HuH-7.5 (cell line): ENCODE measurements at places on chromosomes 16 and 17.
A peak's percentile ranks its signal among the peaks of the same experiment; 100 is the strongest.

DNA sequence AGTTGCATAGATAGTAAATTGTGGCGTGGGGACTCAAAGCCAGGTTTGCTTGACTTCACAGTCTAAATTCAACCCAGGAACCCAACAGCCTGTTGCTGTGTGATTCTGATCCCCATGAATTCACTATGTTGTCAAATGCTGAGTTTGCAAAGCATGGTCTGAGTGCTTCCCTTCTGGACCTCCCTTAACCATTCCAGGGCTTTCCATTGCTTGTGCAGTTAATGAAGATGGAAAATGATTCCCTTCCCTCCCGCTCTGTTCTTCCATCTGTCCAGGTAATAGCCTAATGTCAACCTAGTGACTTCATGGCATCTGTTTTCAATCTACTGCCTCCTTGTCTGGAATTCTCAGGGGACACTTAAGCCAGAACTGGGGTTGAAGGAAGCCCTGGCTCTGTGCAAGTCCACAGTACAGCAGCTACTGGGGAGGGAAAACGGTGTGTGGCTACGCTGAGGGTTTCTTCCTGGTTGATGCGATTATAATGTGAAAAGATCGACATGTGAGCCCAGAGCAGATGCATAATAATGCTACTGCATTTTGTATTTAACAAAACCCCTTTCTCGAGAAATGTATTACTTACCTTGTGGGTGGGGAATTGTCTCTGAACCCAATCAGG is 206.7 kb downstream of the CDH13 start:
- no peak for DNase-seq

GRCh38 chr17:37737971-37738370 is 6.9 kb downstream of the HNF1B start:
- no peak for DNase-seq

GRCh38 chr17:67830440-67830839 is 5.1 kb downstream of the BPTF start:
- DNase-seq = no peak

DNA sequence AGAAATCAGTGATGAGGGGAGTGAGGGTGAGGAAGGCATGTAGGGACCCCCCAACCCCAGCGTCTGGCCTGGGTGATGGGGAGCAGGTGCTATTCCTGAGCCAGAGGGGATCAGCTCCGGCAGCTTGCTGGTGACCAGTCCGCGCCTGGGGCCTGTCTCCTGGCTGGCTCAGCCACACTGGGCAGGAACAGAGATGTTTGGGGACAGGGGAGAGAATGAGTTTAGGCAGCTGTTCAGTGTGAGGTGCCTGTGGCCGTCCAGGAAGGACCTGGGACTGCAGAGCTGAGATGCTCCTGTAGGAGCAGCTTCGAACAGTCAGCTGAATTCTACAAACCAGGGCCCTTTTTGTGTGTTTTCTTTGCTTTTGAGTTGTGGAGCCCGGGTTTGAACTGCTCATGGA is 23.2 kb upstream of the SPNS2 start:
- no peak for DNase-seq

- no peak for DNase-seq
Observed at GRCh38 chr16:48152226-48152625, 3.6 kb downstream of the ABCC12 start.

DNA sequence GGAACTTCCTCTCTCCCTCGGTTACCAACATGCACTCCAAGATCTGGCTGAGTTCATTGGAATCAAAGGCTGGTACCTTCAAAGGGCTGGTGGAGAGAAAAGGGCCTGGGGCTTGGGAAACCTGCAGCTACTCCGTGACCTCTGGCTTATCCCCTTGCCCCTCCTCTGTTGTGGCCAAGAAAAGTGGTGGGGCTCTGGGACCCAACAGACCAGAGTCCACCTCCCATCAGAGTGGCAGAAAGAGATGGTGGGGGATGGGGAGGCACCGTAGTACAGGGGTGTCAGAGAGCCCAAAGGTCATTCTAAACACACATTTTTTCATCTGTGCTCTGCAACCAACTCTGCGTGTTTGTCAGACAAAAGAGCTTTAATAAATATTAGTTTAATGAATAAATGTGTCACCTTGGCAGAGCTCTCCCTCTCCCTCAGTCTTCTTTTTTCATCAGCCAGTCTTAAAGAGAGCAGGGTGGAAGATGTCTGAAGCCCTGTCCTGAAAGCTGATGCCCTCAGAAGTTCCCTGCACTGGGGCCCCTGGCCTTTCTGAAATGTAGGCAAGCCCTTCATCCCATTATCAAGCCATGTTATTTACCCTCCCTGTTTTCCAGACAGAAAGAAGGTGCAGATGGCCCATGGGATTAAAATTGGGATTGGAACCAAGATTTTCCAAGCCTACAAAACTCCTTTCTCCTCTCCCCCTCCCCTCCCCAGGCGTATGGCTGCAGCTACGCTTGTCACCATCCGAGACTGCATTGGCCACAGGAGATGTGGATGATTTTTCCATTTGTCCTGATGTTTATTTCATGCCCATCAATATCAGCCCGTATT is 227.3 kb downstream of the CCDC182 start:
- peak; percentile 29 for DNase-seq

GRCh38 chr17:63439687-63440086 is 6.4 kb downstream of the CYB561 start:
- DNase-seq = no peak

GRCh38 chr17:77332981-77333685 is 192.4 kb downstream of the SEC14L1 start:
- no peak for DNase-seq

DNA sequence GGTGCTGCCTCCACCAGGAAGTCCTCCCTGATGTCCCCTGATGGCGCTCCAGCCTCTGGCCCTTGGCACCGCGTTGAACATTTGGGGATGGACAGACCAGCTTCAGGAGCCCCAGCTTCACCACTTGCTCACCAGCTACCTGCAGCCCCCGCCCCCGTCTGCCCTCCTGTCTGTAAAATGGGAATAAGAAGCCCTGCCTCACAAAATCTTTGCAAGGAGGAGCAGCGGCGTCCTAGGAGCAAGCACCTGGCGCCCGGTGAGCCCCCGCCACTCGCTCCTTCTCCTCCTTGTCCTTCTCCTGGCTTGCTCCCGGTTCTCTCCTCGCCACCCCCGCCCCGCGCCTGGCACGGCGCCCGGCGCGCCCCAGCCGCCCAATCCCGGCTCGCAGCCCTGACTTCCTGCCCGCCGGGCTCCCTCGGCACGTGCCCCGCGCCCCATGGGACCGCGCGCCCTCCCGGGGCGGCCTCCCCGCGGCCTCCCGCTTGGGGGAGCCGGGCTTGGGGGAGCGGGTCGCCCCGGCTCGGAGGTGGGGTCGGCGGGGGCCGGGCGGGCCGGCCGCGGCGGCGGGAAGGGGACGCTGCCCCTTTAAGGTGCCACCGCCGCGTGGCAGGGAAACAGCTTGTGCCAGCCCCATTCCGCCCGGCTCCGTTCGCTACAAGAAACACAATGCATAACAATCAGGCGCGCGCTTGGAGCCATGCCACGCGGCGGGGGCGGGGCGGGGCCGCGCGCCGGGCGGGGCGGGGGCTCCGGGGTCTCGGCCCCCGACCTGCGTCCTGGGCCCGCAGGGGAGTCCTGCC is 9.1 kb upstream of the PPP1R1B start:
- peak; percentile 53 for DNase-seq

- no peak for DNase-seq
Observed at GRCh38 chr17:69539781-69540319, 125.4 kb downstream of the MAP2K6 start.

DNA sequence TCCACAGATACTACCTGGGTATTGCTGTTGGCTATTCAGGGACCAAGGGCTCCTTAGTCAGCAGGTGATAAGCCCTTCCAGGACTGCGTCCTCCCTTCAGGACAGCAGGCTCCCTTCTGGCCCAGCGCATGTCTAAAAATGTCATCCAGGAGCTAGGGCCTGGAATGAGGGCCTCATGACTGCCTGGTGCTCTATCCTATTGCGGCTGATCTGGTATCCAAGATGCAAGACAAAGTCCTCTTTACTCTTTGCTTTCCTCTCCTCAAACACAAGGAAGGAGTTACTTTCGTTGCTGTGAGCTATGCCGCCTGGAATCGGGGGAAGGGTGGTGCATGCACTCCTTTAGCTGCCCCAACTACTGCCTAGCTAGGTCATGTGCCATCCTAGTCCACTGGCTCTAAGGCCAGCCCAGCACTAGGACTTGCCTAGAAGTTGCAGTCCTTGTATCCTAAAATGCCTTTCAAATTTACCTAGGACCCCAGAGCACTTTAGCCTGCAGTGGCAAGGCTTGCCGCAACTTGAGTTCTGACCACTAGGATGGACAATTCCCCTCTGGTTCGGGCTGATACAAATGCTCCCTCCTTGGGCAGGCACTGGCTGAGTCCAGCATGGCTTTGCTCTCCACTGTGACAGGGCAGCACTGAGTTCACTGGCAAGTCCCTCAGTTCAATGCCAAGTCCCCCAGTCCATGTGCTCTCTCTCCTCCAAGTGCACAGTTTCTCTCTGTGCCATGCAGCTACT is 10.1 kb upstream of the TMEM219 start:
- no peak for DNase-seq

GRCh38 chr17:73007407-73007806 is 85.1 kb downstream of the SLC39A11 start:
- DNase-seq = no peak

- no peak for DNase-seq
Observed at GRCh38 chr16:87877942-87878507, 8.7 kb upstream of the SLC7A5 start.

DNA sequence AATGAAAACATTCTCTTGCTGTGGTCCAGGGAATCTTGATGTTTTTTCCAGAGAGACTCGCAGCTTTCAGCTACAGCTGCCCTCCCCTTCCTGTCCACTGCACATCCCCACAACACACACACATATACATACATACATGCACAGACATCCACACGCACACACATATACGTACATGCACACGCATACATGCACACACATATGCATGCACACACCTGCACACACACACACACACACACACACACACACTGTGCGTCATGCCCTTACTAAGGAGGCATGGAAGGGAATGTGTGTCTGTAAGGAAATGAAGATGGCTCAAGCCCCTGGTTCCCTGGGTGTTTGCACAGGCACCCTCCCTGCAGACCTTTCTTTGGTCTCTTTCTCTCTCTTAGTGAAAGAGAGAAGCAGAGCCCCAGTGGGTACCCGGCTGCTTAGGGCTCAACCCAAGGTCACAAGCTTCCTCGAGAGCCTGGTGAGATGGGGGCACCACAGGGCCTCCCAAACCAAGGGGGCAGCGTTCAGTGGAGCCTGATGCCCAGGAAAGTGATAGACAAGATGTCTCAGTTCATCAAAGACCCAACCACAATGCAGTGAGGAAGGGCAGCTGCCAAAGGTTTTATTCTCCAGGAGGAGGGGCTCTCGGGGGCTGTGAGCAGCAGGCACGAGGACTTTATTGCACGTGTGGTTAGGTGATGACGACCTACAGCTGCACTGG is 33.3 kb downstream of the TNFRSF13B start:
- no peak for DNase-seq
